ENCODE measurements at places on chromosomes 5 and 9. TPM values are rescaled to one million over a fixed set of nuclear protein-coding genes. Genes with fewer than 3 reads are reported as not detected.

Gene CATSPER3
- not detected for total RNA-seq

Gene C9
- 0.44 TPM for total RNA-seq

Gene PHYHD1
- 0.23 TPM for total RNA-seq

Gene HRH2
- total RNA-seq = 0.06 TPM

Gene OR1J2
- not detected for total RNA-seq

Gene PAEP
- not detected for total RNA-seq

All from glomerular endothelial cell (primary cell).